ENCODE measurements at places on chromosomes 16 and 17. TPM values are rescaled to one million over a fixed set of nuclear protein-coding genes. Genes with fewer than 3 reads are reported as not detected.

HBA2 gene
- total RNA-seq = not detected

IKZF3 gene
- 0.10 TPM for total RNA-seq

HSPB9 gene
- 0.22 TPM for total RNA-seq

CD300H gene
- total RNA-seq = not detected

UTS2R gene
- total RNA-seq = not detected

CD300LF gene
- total RNA-seq = not detected

All from H7 (cell line).